Ovary (tissue), 10 donors: ENCODE measurements at places on chromosomes 3 and 15. TPM values are rescaled to one million over a fixed set of nuclear protein-coding genes. Genes with fewer than 3 reads are reported as not detected.

- no peak for DNase-seq
Observed at GRCh38 chr15:93037820-93038705, 50.9 kb downstream of the RGMA start.

DNA sequence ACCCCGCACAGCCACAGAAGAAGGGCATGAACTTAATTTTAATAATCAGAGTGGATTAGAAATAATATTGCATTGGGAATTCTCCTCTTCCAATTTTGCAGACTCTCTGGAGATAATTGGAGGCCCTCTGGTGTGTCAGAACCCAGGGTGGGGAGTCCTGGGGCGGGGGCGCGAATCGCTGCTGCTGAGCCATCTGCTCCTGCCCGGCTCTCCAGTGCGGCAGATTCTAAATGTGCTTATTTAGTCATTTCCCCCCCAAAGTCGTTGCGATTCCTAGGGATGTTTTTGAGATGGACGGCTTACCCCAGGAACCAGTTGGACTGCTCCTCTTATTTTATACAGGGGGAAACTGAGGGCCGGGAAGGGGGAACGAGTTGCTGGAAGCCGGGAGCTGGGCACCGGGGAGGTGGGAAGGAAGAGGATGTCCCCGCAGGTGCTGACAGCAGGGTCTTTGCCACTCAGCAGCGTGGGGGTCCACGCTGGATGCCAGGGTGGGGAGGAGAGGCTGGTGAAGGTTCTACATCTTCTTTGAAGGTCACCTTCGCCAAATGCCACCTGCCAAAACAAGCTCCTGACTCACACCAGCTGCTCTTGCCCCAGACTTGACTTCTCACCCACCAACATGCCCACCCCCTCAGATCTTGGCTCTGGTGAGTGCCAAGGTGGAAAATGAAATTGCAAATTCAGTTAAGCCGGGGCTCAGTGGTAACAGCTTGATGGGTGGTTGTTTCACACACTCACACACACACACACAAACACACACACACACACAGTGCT lies 91.3 kb upstream of the PRR23E start:
- no peak for DNase-seq

GRCh38 chr3:43391621-43392020 lies 105.3 kb downstream of the SNRK start:
- DNase-seq: no peak

DNA sequence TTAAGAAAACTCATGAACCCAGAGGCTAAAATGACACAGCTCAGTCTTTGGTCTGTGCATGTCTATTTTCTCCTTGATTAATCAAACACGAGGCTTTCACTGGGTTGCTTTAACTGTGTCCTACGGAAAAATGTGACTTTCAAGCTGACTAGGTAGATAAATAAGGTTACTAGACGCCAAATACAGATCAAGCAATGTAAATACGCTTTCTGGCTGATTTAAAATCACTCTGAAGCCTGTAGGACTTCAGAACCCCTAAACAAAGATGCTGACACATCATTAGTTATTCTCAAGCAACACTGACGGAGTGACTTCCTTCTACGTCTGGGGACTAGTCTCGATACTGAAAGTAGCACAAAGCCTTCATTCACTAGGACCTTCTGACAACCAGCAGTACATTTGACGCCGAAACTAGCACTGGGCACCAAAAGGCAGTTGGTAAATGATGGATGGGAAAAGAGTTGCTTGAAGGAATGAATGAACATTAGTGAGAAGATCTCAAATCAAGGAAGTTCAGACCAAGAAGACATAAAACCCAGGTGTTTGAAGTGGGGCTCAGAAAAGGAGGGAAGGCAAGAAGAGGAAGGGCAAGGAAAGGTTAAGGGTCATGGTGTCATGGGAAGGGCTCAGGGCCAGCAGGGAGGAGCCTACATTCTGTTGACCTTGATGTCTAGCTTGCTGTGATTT lies 67.1 kb upstream of the CDV3 start:
- no peak for DNase-seq

GRCh38 chr15:63638839-63639238 lies 41.7 kb downstream of the FBXL22 start:
- no peak for DNase-seq

Gene VPS8
- polyA plus RNA-seq: 24.9 TPM

Gene SCN10A
- not detected for polyA plus RNA-seq
